ENCODE measurements at places on chromosomes 7 and 10.

- no peak for DNase-seq
Measured at GRCh38 chr10:78292982-78293865, 259.6 kb downstream of the RPS24 start.

GRCh38 chr10:78328592-78329404 is 295.1 kb downstream of the RPS24 start:
- no peak for DNase-seq

- no peak for DNase-seq
Measured at GRCh38 chr7:50356212-50356944, 51.9 kb downstream of the IKZF1 start.

- DNase-seq: no peak
Measured at GRCh38 chr7:148524479-148525224, 65.9 kb upstream of the C7orf33 start.

GRCh38 chr10:20970708-20971107 is 73.6 kb upstream of the NEBL start:
- no peak for DNase-seq

GRCh38 chr10:31136930-31137885 is 105.5 kb upstream of the ZNF438 start:
- no peak for DNase-seq

GRCh38 chr10:129941199-129942018 is 22.7 kb downstream of the EBF3 start:
- DNase-seq: no peak

DNA sequence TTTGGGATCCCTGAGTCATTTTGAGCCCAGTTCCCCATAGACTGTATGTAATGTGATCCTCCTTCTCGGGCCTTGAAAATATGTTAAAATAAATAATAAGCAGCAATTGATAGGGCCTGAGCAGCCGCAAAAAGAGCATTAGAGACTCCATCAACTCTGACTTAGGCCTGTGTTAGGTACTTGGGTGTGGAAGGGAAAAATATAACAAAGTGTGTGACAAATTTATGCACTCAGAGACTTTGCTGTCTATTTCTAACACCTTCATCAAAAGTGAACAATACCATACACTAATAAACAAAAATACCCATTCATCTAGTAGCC is 31.4 kb upstream of the HABP2 start:
- no peak for DNase-seq

- no peak for DNase-seq
Measured at GRCh38 chr7:24199978-24200377, 84.0 kb upstream of the NPY start.

GRCh38 chr7:137590756-137591305 is 247.3 kb upstream of the PTN start:
- DNase-seq: no peak

DNA sequence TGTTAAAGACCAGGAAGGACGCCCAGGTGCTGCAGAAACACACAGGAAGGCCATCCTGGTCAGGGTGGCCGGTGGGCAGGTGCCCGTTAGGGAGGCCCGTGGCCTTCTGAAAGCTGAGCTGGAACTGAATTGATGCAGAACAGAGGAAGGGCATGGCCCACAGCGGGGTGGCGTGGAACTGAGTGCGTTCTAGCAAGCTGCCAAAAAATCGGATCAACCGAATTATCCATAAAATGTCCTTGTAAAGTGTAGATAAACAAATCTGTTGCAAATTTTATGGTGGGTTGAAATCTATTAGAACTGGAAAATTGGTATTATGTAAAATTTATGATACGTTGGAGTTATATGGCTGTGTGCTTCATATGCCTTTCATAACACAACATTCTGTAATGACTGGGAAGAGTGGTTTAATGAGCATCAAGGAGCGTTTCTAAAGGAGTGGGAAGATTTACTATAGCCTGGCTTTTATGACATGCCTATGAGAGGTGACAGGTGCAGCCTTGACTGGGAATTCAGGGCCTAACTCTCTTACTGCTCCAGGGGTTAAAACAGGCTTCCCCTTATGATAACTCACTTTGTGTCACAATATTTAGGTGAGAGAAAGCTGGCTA is 108.1 kb downstream of the GPR26 start:
- no peak for DNase-seq

- no peak for DNase-seq
Measured at GRCh38 chr10:127470911-127471310, 78.2 kb upstream of the NPS start.

DNA sequence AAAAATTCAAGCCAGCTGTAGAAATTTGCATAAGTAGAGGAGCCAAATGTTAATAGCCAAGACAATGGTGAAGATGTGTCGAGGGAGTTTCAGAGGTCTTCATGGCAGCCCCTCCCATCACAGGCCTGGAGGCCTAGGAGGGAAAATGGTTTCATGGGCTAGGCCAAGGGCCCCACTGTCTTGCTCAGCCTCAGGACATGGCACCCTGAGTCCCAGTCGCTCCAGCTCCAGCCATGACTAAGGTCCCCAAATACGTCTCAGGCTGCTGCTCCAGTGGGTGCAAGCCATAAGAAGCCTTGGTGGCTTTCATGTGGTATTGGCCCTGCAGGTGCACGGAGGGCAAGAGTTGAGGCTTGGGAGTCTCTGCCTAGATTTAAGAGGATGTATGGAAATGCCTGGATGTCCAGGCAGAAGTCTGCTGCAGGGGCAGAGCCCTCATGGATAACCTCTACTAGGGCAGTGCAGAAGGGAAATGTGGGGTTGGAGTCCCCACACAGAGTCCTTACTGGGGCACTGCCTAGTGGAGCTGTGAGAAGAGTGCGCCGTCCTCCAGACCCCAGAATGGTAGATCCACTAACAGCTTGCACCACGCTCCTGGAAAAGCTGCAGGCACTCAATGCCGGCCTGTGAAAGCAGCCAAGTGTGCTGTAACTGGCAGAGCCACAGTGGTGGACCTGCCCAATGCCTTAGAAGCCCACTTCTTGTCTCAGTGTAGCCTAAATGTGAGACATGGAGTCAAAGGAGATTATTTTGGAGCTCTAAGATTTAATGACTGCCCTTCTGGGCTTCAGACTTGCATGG is 19.2 kb downstream of the TBATA start:
- no peak for DNase-seq

- DNase-seq: no peak
Measured at GRCh38 chr7:104906556-104906955, 107.4 kb upstream of the KMT2E start.

GRCh38 chr10:30759423-30759822 is 129.9 kb upstream of the LYZL2 start:
- no peak for DNase-seq

DNA sequence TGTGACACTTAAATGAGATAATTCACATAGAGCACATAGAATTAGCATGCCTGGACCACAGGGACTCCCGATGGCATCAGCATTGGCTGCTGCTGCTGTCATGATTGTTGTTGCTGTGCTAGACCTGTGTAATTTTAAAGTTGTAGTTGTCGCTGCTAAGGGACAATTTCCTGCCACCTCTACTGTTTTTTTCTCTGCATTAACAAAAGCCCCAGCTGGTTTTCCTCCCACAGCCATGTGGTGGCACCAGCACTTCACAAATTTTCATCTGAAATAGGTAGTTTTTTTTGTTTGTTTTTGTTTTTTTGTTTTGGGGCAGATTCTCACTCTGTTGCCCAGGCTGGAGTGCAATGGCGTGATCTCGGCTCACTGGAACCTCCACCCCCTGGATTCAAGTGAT is 25.4 kb upstream of the PRXL2A start:
- DNase-seq: no peak

DNA sequence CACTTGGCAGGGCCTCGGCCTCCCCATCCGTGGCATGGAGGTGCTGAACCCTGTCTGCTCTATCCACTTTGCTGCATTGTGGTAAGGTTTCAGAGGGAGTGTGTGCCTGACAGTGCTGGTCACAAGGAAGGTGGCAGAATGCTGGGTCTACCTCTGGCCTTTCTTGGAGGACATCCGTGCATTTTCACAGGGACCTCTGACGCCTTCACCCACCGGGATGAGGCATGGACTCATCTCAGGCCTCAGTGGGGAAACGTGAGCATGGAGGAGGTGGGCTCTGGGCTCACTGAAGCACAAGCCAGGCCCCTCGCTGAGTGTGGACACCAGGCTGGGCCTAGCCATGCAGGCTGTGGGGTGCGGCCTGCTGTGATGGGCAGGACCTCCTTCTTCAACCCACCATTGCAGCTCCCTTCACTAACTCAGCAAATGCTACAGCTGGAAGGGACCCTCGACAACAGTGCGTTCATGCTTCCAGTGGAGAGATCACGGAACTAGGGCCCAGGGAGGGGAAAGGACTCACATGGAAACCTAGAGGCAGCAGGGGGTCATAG is 8.6 kb downstream of the TBATA start:
- no peak for DNase-seq

- peak; percentile 3 for DNase-seq
Measured at GRCh38 chr10:121823993-121824463, 103.8 kb downstream of the ATE1 start.

- DNase-seq: peak; percentile 74
Measured at GRCh38 chr7:17234398-17235031, 63.9 kb upstream of the AHR start.

GRCh38 chr10:3395458-3395861 is 222.9 kb upstream of the PITRM1 start:
- no peak for DNase-seq

DNA sequence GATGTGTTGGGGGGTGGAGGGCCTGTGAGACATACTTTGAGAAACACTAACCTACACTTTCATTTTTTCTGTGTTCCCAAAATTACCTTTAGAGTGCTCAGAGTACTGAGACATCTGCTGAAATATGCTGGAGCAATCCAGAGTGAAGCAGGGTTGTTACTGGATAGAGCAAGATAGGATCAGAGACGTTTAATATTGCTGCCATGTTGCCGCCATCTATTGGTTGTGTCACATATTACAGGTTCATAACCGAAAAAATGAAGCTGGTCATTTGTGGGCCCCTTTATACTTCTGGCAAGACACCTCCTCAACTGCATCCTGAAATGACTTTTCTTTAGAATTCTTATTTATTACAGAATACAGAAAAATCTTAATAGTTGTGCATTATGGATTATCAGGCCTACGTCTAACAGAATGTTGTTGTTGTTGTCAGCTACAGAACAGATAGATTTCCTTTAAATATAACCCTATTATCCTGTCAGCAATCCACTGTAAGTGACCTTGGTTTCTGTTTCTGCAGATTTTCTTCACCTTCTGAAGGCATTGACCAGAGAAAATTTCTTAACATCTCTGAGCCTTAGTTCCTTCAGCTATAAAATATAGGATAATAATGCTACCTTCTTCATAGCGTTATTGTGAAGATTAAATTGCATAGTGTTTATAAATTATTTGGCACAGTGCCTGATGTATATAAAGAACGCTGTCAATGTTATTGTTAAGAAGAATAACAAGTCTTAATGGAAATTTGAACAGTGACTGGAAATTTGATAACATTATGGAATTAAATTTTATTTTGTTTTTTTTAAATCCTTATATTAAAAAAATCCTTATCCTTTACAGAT is 16.2 kb upstream of the DLD start:
- DNase-seq: no peak

DNA sequence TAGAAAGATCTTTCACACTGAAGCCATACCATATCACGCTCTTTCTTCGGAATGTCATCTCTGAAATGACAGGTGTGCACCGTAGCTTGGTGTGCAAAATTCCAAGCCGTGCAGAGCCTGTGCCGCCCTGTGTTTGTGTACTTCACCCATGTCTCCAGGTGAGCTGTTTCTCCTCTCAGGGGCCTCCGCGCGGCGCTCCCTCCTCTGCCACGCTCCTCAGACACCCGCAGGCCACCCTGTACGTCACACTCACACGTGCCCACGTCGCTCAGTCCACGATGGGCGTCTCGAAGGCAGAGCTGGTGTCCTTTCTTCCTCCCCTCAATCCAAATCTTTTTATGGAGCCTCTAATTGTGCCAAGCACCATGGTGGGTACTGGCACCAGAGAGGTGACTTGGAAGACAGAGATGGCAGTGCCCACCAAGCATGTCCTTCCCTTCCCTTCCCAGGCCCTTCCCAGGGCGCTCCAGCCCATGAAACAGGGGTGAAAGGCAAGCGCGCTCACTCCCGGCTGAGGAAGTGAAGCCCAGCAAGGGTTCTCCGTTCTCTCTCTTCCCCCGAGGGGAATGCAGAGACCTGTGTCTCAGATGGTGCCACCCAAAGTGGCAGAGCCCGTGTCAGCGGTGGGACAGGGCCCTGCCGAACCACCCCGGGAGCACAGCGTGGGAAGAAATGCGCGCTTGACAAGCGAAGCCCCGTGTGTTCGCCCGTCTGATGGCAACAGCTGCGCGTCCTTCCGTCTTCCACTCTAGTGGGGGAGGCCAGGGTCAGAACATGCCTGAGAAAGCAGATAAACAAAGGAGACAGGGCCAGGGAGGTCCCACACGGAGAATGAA is 292.5 kb upstream of the SHH start:
- no peak for DNase-seq

GRCh38 chr10:62096256-62096933 is 172.2 kb downstream of the RTKN2 start:
- no peak for DNase-seq

DNA sequence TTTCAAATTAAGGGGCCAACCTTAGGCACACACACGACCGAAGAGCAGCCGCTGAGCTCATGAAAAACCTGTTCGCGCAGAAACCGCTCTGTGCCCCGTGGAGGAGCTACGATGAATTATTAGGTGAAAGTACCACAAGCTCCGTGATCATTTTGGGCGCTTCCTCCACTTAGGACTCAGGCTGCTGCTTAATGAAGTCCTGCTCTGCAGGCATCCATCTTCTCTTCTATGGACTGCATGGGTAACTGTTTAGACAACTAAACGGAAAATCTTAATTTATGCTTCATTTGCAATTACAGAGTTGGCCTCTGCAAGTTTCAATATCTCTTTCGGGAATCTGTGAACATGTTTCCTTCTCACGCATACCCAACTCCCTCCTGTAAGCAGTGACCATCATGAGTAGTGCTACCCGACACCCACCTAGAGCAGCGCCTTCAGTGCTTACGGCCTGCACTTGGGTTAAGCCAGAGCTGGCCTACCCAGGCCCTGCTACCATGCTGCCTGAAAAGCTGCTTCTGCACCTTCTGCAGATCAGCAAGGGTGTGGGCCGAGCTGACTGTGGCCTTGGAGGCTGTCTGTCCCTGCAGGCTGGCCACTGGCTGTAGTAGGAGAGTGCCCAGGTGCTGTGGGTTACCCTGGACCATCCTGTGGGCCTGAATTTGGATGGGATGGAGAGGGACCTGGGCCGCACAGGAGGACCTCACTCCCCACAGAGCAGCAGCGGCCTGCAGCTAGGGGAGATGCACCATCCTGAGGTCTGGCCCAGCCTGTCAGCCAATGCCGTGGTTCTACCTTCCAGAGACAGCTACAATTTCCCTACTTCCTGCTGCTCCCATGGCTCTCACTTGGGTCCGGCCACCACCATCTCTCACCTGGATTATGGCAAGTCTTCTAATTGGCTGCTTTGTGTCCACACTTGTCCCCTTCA is 36.0 kb downstream of the GNA12 start:
- no peak for DNase-seq

Measured in HS-27A (cell line).